Activated CD4-positive, alpha-beta memory T cell treated with anti-CD3 and anti-CD28 coated beads, Interleukin-2, amount 10 ng/mL, durations not matched to agents 7 days and 5 days (primary cell): ENCODE measurements at places on chromosomes 5 and 9. TPM values are rescaled to one million over a fixed set of nuclear protein-coding genes. Genes with fewer than 3 reads are reported as not detected.

- DNase-seq: no peak
- H3K4me1 ChIP-seq: peaks cover 2% of the 10 kb centered on the region
- H3K36me3 ChIP-seq: peaks cover 16% of the 10 kb centered on the region
- H3K4me3 ChIP-seq: no peak overlapping the region
- H3K27ac ChIP-seq: no peak overlapping the region
- no peaks in the 10 kb centered on the region for H3K27me3 ChIP-seq
Measured at GRCh38 chr5:37436146-37436934, 57.2 kb downstream of the WDR70 start.

DNA sequence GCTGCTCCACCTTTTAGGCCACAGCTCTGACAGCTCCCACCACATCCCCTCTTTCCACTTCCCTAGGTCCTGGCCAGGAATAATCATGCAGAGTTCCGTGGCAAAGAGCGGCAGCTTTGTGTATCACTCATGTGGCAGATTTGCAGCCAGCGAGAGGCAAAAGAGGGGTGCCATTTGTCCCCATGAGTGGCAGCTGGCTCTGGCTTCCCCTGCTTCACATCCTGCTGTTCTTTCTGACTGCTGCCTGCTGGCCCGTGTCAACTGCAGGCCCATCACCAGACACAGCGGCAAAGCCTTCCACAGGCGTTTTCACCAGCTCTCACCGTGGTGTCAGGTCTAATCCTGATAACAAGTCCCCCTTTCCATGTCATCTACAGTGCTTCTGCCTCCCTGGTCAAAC, 430.6 kb upstream of the DAP start:
- no peaks in the 10 kb centered on the region for H3K4me1 ChIP-seq
- H3K27ac ChIP-seq: no peak overlapping the region
- no peaks in the 10 kb centered on the region for H3K36me3 ChIP-seq
- no peak overlapping the region for H3K4me3 ChIP-seq

GRCh38 chr5:139341187-139341688, 416 bp upstream of the PAIP2 start:
- H3K27me3 ChIP-seq: no peaks in the 10 kb centered on the region
- H3K4me1 ChIP-seq: peaks cover 49% of the 10 kb centered on the region
- peaks cover 25% of the 10 kb centered on the region for H3K36me3 ChIP-seq
- peak overlapping the region; percentile 98 for H3K4me3 ChIP-seq
- H3K27ac ChIP-seq: peak overlapping the region; percentile 99

DNA sequence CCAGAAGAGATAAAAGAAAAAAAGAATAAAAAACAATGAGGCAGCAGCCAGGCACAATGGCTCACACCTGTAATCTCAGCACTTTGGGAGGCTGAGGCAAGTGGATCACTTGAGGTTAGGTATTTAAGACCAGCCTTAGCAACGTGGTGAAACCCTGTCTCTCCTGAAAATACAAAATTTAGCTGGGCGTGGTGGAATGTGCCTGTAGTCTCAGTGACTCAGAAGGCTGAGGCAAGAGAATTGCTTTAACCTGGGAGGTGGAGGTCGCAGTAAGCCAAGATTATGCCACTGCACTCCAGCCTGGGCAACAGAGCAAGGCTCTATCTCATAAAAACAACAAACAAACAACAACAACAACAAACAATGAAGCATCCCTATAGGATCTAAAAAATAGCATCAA, 121.5 kb downstream of the HMHB1 start:
- H3K36me3 ChIP-seq: no peaks in the 10 kb centered on the region
- peaks cover 9% of the 10 kb centered on the region for H3K27me3 ChIP-seq
- no peak for DNase-seq
- no peak overlapping the region for H3K4me3 ChIP-seq
- no peaks in the 10 kb centered on the region for H3K4me1 ChIP-seq

SUSD3 gene
- 71.4 TPM for total RNA-seq

DNA sequence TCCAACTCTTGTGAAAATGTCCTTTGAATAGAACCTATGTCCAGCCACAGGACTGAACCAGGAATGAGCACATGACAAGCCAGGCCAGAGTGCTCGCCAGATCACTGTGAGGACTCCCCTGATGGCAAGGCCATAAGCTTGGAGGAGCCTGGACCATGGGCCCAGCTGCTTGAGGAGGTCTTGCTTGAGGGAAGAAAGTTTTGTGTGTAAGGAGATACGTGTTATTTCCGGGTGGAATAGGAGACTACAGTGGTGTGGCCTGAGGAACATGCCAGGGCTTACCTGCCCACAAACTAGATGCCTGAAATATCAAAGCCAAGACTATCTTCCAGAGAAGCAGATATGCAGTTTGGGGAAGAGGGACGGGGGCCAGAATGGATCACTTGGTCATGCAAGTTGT, 84.7 kb downstream of the LIFR start:
- H3K27me3 ChIP-seq: peaks cover 30% of the 10 kb centered on the region
- DNase-seq: no peak
- no peak overlapping the region for H3K4me3 ChIP-seq
- no peaks in the 10 kb centered on the region for H3K36me3 ChIP-seq
- H3K27ac ChIP-seq: no peak overlapping the region

- DNase-seq: no peak
- H3K36me3 ChIP-seq: no peaks in the 10 kb centered on the region
- H3K27ac ChIP-seq: no peak overlapping the region
- H3K27me3 ChIP-seq: no peaks in the 10 kb centered on the region
- H3K4me3 ChIP-seq: no peak overlapping the region
Measured at GRCh38 chr5:145506185-145506850, 328.8 kb downstream of the PRELID2 start.

DNA sequence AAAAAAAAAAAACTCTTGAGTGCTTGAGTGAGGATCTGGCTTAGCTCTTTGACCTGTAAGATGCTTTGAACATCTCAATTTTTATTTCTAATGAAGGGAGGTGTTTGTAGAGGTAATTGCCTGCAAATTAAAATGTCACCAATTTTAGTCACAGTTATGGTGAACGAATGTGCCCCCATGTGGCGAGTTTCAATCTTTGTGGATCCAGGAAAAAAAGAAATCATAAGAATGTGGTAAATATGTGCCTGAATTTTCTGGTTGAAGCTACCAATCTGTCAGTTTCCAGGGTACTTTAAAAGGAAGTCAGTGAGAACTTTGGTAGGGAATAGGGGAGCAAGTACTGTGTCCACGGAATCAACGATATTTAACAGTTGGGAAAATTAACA, 1772.4 kb upstream of the CDH9 start:
- H3K27me3 ChIP-seq: no peaks in the 10 kb centered on the region
- no peaks in the 10 kb centered on the region for H3K36me3 ChIP-seq
- no peak for DNase-seq

EMB gene
- 181 TPM for total RNA-seq
